Right renal pelvis (tissue), 4 donors: ENCODE measurements at places on chromosomes 5 and 9. TPM values are rescaled to one million over a fixed set of nuclear protein-coding genes. Genes with fewer than 3 reads are reported as not detected.

DNA sequence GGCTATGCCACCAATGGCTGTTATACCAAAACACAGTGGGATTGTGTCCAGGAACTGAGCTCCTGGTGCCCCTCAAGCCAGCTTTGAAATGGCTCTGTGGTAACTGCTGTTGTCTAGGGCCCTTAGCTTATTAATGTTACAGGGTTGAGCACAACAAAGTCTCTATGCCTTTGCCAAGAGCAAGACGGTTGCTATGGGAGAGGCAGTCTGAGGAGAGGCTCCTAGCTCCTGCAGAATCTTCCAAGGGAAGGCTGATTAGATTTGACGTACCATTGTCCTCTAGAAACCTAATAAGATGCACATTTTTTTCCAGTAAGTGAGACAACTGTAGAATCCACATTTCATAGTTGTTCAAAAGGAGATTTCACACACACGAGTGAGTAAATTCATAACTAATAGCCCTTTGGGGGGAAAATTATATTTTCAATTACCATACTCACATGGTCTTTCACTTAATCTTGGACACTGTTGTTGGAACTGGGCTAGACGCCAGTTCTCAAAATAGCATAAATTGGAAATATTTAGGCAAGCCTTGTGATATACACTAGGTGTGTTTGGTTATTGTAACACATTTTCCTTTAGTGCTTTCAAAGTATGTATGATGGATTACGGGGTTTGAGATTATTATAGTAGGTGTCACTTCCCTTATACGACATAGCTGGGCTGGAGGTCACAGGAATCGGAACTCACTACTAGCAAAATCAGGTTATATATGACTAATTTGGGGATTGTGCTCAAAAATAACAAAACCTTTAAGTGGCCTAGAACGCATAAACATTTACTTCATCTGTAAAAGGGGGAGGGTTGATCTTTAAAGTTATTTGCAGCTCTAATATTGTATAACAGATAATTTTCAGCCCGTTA is 186.3 kb upstream of the EGFLAM start:
- DNase-seq = no peak

GRCh38 chr5:1723476-1723875 is 76.2 kb downstream of the MRPL36 start:
- no peak for DNase-seq

GRCh38 chr9:99855467-99856176 is 33.9 kb downstream of the NR4A3 start:
- DNase-seq = no peak

GRCh38 chr5:59661954-59662615 is 231.4 kb downstream of the PDE4D start:
- no peak for DNase-seq

The BARX1 gene
- 0.40 TPM for polyA plus RNA-seq

The CCDC171 gene
- polyA plus RNA-seq = 4.9 TPM
